ENCODE measurements at places on chromosomes 6 and 20.

DNA sequence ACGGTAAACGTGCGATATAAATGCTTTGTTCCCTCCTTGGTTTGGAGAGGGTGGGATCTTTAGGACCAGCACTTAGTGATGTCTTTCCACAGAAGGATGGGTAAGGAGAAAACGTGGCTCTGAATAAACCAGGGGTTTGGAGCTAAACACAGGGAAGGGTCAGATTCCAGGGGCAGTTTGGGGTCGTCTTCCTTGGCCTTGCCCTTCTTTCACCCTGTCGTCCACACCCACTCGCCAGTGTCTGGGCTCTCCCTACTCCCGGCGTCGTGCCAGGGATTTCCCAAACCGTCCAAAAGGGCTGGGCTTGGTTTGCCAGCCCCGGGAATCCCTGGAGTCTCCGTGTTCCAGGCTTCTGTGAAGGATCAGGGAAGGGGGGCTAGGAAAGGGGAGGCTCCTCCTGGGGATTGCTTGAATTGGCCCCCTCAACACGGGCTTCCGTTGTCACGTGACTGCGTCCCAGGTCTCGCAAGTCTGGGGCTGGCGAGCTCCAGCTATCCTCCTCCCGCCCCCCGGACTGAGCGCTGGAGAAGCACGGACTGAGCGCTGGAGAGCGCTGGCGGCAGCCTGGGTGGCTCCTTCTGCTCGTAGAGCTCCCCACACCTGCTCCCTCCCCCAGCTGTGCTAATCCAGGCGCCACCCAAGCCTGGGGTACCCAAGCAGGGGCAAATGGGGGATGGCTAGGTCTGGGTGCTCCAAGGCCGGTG lies 9.4 kb upstream of the ARMC12 start:
- DNase-seq, result peak; percentile 84

GRCh38 chr6:52610745-52611355 lies 34.0 kb upstream of the TRAM2 start:
- DNase-seq, result no peak

DNA sequence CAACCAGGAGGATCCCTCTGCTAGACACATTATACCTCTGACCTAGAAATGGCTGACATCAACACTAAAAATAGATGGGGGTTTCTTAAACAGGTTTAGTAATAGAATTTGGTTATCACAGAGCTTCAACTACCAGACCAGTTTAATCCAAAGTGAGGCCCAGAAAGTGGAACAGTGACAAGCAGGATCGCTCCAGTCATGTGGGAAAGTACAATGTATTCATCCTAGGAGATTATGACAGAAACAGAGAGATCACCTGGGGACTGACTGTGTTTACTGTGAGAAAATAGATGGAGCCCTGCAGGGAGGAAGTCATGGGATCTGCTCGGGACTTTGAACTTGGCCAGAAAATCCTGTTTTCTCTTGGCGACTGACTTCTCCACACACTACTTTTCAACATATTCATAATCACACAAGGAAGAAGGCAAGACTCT lies 238.7 kb upstream of the SOX4 start:
- DNase-seq, result peak; percentile 22

GRCh38 chr6:19771753-19772336 lies 65.3 kb upstream of the ID4 start:
- DNase-seq, result no peak

GRCh38 chr6:37432590-37432915 lies 468 bp upstream of the CMTR1 start:
- no peak for DNase-seq

Measured in midbrain (tissue), 1 donor.